ENCODE measurements at places on chromosomes 12 and 14.

DNA sequence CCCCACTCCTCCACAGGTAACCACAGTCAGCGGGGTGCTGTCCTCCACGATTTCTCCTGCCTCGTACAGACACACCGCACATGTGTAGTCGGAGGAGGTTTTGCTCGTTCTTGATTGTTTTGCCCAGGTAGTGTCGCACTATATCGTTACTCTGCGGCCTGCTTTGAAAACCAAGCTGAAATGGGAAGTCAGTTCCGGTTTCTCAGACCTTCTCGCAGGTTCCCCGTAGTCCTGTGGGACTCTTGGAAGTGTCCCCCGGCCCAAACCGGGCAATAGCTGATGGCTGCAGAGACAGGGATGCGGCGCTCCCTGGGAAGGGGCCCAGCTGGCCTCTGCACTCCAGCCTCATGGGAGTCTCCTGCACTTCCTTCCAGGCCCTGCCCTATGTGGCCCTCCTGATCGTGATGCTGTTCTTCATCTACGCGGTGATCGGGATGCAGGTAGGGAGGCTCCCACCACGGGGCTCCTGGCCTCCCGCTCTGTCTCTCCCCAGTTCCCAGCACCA is 141.3 kb upstream of the FKBP4 start:
- no peak for DNase-seq

- DNase-seq = no peak
Measured at GRCh38 chr12:13666806-13667205, 314.6 kb downstream of the GRIN2B start.

DNA sequence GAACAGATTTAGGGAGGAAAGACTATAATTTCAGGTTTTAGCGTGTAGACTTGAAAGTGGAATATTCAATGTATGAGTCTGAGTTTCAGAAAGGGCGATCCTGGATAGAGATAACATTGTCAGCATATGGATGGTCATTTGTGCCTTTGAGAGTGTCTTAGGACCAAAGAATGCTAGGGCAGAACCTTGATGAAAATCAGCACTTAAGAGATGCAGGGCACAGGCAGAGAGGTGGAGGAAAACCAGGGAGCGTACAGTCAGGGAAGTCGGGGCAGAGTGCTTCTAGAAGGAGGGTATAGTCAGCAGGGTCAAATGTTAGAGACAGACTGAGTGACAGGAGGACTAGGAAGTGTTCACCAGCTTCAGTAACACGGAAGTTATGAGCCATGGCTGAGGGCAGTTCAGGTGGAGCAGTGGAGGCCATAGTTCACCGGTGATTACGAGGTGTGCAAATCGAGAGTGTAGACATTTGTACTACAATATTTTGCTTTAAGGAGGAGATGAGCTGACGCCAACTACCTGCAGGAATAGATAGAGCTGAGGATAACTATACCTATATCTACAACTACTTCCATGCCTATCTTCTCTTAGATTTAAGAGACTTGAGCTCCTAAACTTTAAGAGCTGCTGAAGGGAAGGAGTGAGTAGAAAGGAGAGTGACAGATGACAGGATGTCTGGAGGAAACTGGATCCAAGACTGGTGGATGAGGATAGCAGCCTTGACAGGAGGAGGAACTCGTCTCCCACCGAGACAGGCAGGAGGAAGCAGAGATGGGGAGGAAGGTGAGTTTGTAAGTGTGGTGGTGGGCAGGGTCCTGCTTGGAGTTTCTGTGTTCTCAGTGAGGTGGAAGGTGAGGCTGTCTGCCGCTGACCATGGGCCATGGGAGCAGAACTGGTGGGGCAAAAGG is 6.5 kb downstream of the CBLN3 start:
- no peak for DNase-seq

DNA sequence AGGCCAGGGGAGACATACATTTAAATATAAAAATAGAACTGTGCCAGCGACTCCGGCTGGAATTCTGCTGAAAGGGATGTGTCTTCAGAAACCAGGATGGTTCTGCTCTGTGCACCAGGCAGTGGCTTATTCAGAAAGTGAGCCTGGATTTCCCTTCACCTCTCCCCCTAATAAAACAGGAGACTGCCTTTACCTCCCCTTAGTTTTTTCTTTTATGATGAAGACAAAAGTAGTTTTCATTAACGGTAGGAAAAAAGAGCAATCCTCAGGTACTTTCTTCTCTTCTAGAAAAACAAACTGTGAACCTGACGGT is 346 bp downstream of the SLC7A8 start:
- no peak for DNase-seq

DNA sequence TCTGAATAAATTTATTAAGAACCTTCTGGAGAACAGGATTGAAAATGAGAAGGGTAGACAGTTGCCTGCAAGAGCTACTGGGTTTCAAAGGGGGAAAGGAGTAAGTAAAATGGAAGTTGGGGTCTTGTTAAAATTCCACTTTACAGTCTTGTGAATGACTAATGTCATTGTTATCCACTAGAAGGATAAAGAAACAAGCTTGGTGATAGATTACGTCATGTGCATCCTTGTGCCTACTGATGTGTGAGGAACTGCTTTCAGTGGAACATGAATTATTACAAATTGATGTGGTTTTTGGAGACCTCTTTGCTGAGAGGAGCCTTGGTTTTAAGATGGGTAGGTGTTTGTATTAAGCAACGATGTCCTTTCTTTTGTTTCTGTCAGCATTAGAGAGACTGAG is 272.5 kb upstream of the PRICKLE1 start:
- no peak for DNase-seq

DNA sequence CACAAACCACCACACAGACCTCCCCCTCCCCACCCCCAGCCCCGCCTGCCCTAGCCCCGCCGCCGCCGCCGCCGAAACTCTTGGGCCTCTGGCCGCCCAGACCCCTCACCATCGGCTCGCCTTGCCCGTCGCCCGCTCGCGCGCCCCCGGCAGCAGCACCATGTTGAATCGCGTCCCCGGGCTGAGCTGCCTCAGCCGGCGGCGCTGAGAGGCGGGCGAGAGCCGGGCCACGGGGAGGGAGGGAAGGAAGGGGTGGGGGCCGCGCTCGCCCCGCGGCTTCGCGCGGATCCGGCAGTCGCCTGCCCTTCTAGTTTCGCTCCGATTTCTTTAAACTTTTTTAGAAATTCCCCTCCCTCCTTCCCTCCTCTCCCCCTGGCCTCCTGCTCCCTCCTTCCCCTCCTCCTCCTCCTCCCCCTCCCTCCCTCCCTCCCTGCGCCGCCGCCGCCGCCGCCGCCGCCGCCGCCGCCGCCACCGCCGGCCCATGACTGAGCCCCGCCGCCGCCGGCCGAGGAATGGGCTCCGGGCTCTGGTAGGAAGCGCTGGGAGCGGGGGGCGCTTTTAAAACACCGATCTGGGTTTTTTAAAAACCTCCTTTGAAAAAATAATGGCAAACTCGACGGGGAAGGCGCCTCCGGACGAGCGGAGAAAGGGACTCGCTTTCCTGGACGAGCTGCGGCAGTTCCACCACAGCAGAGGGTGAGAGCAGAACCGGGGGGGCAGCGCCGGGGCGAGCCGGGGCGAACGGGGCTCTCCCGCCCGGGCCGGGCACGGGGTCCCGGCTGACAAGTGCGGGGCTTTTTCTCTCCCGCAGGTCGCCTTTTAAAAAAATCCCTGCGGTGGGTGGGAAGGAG is at the start of gene ARID2:
TSS of gene ARID2 (plus strand) at position 474 of the 851 bp plus-strand sequence. CDS start at position 605, 131 bp downstream.
- peak; percentile 70 for DNase-seq

DNA sequence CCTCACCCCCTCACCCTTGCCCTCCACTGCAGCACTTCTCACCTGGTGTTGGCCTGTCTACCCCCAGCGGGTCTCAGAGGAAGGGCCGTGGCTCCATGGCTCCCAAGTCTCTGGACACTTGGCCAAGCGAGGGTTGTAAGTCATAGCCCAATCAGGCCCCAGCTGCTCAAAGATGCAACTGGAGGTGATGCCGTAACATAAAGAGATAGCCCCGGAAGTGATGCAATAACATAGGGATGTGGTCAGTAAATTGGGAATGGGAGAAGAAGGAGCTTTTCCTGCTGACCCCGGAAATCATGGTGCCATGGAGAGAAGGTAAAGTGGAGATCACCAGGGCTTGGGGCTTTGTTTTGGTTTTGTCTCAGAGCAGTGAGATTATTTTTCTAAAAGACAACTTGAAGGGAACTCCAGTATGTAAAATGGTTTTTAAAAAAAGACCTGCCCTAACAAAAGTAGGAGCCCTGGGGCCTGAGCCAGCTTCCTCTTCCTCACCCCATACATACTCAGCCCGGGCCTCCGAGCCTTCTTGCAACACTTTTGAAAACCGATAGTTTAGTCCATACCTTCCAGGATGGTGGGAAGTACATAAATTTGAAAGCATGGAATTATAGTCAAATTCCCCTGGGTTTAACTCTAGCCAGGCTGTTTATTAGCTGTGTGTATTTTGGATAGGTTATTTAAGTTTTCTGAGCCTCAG is 212.5 kb downstream of the CRADD start:
- DNase-seq = no peak

- no peak for DNase-seq
Measured at GRCh38 chr12:123160801-123161487, 10.1 kb upstream of the PITPNM2 start.

GRCh38 chr14:21084998-21085853 is 13.2 kb downstream of the ZNF219 start:
- DNase-seq = no peak

GRCh38 chr12:126432780-126433179 is 1367.5 kb downstream of the AACS start:
- DNase-seq = no peak

Data from putamen (tissue), 1 donor.